ENCODE measurements at places on chromosomes 7 and 10.

GRCh38 chr7:47804767-47805545 is 143.3 kb downstream of the PKD1L1 start:
- DNase-seq, result no peak

DNA sequence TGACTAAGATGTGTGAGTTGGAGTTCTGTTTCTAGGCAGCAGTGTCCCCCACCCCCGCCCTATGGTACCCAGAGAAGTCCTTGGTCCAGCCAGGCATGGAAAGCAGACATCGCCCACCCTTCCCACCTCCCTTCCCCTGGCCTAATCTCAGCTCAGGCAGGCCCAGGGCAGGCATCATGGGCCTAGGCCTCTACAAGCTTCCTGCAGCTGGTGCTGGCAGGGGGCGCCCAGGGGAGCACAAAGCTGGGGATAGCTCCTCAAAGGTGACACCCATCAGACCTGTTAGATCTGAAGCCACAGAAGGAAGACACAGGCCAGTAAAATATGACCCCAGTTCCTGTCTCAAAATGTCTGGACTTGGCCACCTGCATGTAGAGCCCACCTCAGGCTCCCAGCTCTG is 18.9 kb upstream of the UNC5B start:
- no peak for DNase-seq

- no peak for DNase-seq
Measured at GRCh38 chr10:5631936-5632335, 34.5 kb downstream of the ASB13 start.

DNA sequence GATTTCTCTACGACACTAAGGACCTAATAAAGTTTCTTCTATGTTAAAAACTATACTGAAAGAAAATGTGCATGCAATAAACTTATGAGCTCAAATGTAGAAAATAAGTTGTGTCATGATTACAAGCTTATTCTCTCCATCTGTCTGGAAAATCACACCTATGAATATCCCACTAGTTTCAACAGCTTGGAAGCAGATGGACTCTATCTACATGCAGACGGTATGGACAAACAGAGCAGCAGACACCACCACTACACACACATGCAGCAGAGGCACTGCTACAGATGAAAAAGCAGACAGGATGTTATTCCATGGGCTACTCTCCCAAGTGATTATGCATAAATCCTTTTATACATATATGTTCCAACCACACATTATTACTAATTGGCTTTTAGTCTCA is 123.4 kb upstream of the TARP start:
- no peak for DNase-seq

DNA sequence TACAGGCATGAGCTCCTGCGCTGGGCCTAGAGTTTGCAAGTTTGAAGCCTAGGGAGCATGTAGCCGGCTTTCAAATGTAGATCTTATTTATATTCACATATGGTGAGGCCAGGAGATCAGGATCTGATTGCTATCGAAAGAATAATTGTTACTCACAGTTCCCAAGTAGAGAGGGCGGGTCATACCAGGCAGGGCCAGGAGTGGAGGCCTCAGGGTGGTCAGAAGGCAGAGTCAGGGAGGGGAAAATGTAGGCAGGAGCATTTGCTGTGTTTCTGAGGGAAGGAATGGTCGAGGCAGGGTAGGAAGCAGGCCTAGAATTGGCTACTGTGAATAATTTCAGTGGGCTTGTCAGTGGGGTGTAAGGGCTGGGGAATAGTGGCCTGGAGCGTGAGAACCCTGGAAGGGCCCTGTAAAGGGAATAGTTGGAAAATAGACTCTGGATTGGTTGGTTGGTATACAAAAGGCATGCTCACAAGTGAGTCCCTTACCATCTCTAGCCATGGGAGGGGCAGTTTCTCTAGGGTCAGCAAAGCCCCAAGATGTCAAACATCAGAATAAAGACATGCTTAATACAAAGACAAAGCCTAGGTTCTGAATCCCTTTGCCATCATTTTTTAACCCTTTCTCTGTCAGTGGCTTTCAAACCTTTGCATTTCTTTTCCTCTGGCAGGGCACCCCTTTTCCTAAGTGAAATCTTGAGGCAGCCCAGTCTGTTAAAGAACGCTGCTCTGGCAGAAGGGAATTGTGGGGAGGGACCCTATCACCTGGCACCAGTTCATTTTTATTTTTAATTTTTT is 36.0 kb upstream of the DLG5 start:
- no peak for DNase-seq

DNA sequence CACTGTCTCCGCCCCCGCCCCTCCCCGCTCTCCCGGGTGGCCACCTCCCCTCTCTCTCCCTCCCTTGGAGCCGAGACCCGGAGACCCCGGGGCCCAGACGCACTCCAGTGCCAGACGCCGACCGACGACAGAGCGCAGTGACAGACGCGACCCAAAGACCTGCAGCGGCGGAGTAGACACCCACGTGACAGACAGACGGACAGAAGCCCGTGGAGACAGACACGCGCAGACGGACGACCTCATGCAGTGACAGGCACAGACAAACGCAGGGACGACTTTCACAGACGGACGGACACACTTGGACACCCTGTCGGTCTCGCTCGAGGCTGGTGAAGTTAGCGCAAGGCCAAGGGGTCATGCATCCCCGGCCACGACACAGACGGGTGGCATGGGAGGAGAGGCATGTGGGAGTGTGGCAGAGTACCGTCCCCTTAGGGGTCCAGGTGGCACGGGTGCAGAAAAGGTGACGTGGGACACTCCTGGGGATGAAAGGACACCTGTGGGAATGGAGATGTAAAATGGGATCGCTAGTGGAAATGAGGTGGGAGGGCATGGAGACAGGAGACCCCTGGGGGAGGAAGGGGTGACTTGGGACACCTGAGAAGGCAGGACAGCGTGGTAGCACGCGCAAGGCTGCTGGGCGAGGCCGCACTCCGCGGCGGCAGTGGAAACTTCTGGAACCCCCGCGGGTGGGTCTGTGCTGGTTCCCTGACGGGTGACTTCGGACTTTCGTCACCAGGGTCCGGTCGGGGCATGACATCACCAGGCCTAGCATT is 456 bp upstream of the ACHE start:
- DNase-seq, result no peak

DNA sequence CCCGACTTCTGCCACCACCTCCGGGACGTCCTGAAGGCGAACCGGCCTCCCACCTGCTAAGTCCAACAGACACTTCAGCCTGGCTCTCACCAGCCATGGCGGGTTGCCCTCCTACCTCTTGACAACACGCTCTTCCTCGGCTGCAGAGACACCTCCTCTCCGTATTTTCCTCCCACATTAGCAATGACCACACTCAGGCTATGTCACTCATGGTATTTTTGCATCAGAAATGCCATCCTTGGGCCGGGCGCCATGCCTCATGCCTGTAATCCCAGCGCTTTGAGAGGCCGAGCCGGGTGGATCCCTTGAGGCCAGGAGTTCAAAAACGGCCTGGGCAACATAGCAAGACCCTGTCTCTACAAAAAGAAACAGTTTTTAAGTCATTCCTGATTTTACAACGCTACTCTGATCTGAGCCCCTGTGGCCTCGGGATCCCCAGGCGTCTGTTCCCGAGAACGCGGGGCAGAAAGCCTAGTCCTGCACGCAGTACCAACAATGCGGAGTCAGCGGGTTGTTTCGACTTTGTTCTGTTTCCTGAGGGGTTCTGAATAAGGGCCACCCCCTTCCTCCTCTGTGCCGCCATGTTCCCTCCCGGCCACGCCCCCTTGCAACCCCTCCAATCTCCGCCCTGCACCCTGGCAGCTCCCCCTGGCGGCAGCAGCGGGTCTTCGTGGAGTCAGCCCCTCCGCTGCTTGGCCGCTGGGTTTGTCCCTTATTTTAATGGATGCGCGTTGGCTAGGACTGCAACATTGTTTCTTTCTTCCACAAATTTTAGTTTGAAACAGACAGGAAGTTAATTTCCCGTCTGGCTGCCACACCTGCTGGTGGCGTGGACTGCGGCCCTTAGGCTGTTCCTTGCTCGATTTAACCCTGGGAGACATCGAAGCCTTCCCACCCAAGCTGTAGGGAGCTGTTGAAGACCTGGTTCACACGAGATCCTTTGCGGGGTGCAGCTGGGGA is 9.7 kb upstream of the ZFAND2A start:
- DNase-seq, result peak; percentile 63

GRCh38 chr10:61389887-61390286 is 63.3 kb downstream of the TMEM26 start:
- no peak for DNase-seq

DNA sequence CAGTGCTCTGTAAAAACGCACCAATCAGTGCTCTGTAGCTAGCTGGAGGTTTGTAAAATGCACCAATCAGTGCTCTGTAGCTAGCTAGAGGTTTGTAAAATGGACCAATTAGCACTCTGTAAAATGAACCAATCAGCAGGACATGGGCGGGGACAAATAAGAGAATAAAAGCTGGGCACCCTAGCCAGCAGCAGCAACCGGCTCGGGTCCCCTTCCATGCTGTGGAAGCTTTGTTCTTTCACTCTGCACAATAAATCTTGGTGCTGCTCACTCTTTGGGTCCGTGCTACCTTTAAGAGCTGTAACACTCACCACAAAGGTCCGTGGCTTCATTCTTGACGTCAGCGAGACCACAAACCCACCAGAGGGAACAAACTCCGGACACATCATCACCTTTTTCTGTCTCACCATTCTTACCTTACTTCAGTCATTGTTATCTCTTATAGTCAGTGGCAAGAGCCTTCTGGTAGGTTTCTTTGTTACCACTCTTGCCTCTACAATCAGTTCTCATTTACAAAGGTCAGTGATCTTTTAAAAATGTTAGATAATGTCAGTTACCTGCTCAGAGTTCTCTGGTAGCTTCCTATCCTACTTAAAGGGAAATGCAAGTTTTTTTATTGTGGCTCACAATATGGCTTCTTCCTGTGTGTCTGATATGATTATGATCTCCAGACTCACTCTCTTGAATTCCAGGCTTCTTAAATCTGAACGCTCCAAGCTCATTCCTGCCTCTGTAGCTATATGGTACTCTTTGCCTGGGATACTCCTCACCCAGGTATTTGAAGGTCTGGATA is 4.5 kb downstream of the STAM start:
- DNase-seq, result peak; percentile 13

DNA sequence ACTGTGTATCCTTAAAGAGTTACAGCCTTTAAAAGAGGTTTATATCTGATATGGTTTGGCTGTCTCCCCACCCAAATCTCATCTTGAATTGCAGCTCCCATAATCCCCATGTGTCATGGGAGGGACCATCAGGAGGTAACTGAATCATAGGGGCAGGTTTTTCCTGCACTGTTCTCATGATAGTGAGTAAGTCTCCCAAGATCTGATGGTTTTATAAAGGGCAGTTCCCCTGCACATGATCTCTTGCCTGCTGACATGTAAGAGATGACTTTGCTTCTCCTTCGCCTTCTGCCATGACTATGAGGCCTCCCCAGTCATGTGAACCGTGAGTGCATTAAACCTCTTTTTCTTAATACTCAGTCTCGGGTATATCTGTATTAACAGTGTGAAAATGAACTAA is 9.7 kb downstream of the RTKN2 start:
- no peak for DNase-seq

DNA sequence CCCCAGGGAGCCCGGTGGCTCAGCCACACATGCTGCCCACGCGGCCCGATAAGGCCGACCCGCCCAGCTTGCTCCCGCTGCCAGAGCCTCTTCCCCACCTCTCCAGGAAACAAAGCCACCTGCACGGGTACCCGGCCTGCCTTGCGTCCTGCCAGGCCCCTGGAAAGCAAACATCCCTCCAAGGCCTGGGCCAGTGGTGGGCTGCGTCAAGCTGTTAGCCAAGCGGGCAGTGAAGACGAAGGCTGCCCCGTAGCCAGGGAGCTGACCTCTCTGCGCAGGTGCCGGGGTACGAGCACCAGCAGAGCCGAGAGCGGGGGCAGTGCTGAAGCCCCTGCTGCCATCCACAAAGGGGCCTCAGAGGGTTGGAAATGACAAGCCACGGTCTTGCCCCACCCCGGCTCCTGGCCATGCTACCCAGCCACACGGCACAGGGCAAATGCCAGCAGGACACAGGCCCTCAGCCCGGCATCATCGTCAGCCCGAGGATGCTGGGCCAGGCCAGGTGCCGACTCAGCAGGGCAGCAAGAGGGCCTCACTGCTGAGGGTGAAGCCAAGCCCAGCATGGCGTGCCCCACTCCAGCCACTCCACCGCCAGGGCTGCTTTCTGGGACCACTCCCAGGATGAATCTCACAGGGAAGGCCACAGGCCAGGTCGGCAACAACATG is 140.0 kb downstream of the PTPRN2 start:
- no peak for DNase-seq
